MCF 10A (cell line): ENCODE measurements at places on chromosomes 6 and 20. TPM values are rescaled to one million over a fixed set of nuclear protein-coding genes. Genes with fewer than 3 reads are reported as not detected.

GLP1R gene
- not detected in 2 replicates for total RNA-seq

DNA sequence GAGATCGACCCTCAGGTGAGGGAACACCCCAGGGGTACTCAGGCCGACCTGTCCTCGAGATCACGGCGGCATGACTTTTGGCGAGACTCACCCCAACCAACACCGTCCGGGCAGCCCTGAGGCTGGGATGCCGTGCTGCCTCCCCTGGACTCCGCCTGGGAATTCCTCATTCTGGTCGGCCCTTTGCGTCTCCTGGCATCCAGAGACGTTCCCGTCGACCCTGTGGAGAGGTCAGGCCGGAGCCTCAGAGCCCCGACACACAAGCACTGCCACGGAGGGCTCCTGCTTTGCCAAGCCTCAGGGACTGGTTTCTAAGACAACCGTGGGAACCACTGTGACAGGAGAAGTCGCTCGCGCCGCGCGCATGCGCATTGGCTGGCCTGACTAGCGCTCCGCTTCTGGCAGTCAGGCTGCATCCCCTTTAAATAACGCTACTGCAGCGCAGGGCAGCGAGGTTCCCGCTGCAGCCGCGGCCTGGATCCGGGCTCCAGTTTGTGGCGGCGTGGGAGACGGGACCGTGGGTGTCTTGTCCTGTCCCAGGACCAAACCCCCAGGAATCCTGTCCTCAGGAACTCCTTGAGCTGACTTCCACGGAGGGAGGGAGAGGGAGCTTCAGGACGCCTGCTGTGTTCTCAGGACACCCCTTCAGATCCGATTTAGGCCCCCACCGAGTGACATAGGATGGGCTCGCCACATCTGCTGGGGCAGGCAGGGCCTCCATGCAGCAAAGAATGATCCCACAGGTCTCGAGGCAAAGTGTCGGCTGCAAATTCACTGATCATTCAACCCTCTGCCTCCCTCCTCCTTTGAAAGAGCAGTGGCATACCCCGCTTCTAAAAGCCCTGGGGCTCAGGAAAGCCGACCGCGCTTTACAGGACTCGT lies 163.2 kb upstream of the ZNF337 start:
- no peak for DNase-seq

- DNase-seq = no peak
These were observed 165.4 kb downstream of the OGFRL1 start for GRCh38 chr6:71454056-71454455.

DNA sequence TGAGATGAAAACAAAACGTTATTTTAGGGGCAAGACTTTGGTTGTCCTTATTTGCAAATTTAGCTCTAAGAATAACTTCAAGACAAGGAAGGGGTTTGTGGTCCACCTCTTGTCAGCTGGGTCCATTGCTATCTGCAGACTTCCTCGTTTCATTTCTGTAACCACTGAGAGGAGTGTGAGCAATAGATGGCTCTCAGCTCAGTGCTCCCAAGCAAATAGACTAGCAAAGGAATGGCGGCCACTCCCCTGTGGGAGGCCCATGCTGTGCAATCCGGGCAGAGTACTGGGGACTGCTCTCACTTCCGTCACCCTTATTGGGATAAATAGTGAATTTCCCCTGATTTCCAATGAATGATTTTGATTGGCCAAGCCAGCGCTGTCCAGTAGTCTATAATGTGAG lies 176.6 kb downstream of the ZDHHC14 start:
- no peak for DNase-seq

- no peak for DNase-seq
These were observed 37.9 kb upstream of the CBLN4 start for GRCh38 chr20:56043227-56043626.

GRCh38 chr6:53357576-53358360 lies 9.0 kb upstream of the ELOVL5 start:
- no peak for DNase-seq

GRCh38 chr6:125094563-125094962 lies 59.0 kb upstream of the TPD52L1 start:
- peak; percentile 72 for DNase-seq

GRCh38 chr6:121443971-121444541 lies 8.6 kb downstream of the GJA1 start:
- no peak for DNase-seq
